ENCODE measurements at places on chromosomes 11 and 22. TPM values are rescaled to one million over a fixed set of nuclear protein-coding genes. Genes with fewer than 3 reads are reported as not detected.
A peak's percentile ranks its signal among the peaks of the same experiment; 100 is the strongest.

DNA sequence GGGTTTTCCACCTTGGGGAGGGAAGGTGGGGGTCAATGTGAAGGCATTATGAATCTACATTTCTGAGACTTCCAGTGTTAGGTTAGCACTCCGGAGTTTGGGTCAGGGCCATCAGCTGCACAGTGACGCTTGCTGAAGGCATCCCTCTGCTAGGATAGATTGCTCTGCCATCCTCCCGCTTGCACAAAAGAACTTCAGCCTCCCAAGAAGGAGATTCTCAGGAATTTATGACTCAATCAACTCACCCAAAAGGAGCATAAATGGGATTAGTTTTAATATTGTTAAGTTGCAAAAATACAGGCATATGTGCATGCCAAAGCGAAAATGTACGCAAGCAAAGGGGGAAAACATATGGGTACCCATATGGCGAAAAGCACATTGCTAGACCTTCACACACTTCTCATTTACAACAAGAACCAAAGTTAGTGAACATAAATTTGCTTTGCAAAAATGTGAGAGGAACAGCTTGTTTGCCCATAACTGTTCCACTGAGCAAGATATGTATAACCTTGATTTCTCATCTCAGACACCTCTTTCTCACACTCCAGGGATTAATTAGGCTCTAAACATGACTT is 1013.0 kb downstream of the OPCML start:
- no peak for DNase-seq

- no peak for DNase-seq
These were observed 6.2 kb upstream of the SEC14L6 start for GRCh38 chr22:30552719-30553118.

- DNase-seq: no peak
These were observed 46.0 kb downstream of the PIWIL4 start for GRCh38 chr11:94613120-94613519.

DNA sequence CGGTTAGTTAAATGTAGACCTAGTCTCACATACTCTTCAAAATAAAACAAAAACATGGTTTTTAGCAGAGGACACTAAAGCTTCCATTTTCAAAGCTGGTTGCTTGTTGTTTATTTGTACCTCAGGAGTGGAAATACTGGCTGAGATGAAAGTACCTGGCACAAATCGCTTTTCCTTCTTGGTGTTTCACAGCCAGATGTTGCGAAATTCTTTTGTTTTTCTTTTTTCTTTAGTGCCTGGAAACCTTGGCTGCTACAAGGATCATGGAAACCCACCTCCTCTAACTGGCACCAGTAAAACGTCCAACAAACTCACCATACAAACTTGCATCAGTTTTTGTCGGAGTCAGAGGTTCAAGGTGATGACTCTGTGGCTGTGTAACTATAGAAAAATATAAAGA is 48.3 kb downstream of the KREMEN1 start:
- DNase-seq: no peak

GRCh38 chr11:122100037-122100755 is 15.8 kb downstream of the BLID start:
- no peak for DNase-seq

DNA sequence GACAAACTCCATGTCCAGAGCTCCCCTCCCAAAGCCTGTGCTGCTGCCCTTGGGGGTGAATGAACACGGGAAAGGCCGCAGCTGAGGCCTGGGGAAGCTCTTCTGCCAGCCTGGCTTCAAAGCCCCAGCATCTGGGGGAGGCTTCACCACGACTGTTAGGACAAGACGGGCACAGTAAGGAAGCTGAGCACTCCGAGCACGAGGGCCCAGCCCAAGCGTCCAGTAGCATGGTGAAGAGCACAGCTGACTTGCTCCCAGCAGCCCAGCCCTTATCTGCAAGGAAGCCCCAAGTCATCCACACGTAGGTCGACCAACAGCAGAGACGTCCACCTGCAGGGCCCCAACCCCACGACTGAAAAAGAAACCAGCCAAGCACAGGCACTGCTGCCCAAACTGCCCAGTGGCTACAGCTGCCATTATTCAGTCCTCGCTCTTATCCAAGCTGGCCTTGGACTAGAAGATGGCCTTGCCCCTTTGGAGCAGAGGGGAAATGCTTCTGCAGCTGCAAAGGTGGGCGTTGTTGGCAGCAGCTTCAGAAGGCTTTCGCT is 62.5 kb downstream of the SHANK2 start:
- DNase-seq: no peak

DNA sequence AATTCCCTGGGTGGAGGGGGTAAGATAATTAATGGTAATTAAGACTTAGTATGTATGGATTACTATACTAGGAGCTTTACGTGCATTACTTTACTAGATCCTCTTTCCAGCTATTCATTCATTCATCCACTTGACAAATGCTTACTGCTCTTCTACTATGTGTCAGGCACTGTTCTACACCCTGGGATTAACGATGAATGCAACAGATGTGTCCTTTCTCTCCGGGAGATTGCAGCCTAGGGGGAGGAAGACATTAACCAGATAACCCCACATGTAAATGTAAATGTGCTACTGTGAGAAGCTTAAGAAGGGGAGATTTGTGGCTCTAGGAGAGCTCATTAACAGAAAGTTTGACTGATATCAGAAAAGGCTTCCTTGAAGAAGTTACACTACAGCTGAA is 1.7 kb downstream of the ANKK1 start:
- DNase-seq: no peak

GRCh38 chr11:74696500-74696899 is 34.7 kb downstream of the CHRDL2 start:
- no peak for DNase-seq

- no peak for DNase-seq
These were observed 9.5 kb downstream of the IRF7 start for GRCh38 chr11:606245-606644.

DNA sequence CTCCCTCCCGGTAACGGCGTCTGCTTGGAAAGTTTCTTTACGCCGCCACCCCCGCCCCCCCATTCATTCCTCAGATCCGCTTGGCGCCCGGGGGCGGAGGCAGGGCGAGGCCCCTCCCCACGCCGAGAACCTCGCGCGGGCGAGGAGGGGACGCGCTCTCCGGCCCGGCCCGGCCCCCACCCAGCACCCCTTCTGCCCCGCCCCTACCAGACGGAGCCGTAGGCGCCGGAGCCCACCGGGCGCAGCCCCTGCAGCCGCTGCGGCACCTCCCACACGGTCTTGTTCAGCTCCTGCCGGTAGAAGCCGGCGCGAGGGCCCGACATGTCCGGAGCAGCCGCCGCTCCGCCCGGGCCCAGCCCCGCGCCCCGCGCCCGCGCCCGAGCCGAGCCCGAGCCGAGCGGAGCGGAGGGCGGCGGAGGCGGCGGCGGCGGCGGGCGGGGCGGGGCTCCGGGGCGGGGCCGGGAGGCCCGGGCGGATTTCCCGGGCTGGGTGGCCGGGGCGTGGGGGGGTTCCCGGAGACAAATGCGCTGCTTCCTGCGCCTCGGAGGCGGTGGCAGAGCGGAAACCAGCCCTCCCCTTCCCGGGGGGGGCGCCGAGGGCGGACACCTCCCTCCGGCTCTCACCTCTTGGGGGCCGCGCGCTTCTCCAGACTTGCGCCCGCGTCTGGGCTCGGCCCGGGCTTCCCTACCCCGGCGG is at the start of gene MAPK11:
Gene MAPK11 (minus strand): TSS at position 411 of the 696 bp plus-strand sequence. CDS start 88 bp downstream, at position 323.
- DNase-seq: peak; percentile 60

DNA sequence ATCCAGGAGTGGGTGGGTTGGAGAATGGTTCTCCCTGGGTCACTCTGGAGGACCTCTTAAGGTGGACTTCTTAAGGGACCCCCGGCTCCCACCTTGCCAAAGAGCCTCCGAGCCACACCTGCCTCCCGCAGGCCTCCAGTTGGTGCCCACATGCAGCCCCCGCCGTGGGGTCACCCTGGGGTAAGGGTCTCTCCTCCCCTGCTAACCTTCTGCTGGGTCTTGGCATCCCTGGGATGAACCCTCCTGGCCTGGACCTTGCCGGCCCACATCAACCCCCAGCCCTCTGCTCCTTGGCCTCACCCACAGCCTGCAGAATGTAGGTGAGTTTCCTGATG is 12.5 kb upstream of the MUC6 start:
- DNase-seq: no peak

DNA sequence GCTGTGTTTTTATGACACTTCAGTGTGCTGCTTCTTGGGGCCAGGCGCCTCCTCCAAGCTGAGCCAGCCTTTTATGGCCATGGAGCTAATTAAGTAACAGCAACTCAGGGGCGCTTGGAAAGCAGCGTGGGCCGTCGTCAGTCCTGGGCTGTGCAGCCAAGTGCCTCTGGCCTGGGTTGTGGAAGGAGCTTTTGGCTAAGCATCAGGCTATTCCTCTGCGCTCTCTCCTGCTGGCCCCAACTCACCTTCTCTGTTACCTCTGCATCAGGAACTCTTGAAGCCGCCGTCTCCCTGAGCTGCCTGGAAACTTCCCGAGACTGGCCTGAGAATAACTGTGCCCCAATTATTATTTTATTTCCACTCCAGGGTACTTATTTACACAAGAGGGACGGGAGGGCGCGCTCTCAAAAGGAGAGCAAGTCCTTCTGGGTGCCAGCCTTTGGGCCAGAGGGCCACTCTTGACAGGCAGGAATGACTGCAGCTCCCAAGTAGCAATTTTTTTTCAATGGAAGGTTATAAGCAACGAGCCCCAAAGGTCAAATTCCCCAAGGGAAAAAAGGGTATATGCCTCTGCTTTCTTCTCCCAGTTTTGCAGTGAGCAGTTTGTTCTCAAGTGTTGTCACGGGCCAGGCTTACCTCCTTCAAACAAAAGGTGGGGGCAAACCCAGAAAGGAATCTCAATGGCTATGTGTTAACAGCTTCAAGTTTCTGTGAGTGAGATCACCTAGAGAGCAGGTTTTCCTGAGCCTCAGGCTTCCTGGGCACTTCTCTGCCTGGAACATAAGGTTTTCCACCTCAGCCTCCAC is 38.5 kb upstream of the NAV2 start:
- no peak for DNase-seq

- no peak for DNase-seq
These were observed 157.3 kb upstream of the TRPC6 start for GRCh38 chr11:101741061-101741460.

- no peak for DNase-seq
These were observed 74.6 kb upstream of the TEAD1 start for GRCh38 chr11:12599408-12600143.

DNA sequence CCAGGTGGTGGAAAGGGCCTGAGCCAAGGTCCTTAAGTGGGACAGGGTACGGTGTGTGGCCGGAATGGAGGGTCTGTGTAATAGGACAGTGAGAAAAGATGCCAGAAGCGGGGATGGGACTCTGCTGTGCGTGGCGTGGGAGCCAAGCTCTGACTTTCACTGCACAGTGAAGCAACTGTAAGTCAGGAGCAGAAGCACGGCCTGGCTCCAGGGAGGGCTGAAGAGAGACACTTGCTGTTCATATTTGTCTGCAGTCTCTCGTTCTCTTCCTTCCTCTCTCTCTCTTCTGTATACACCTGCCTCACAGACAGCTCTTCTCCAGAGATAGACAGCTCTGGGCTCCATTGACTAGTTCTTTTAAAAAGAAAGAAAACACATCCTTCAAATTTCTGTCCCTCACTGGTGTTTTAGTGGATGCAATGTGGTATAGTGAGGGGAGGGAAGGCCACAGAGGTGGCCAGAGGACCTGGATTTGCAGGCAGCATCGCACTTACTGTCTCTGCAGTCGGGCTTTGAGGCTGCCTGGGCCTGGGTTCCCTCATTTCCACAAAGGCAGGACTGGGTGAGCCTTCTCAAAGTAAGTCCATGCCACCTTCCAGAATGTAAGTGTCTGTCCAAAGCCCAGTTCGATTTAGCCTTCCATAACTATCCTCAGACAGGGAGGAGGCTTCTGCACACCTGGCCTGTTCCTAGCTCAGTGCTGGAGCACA is 2.1 kb downstream of the IL17RA start:
- no peak for DNase-seq

GRCh38 chr22:46829117-46829891 is 66.9 kb downstream of the TBC1D22A start:
- DNase-seq: no peak

DNA sequence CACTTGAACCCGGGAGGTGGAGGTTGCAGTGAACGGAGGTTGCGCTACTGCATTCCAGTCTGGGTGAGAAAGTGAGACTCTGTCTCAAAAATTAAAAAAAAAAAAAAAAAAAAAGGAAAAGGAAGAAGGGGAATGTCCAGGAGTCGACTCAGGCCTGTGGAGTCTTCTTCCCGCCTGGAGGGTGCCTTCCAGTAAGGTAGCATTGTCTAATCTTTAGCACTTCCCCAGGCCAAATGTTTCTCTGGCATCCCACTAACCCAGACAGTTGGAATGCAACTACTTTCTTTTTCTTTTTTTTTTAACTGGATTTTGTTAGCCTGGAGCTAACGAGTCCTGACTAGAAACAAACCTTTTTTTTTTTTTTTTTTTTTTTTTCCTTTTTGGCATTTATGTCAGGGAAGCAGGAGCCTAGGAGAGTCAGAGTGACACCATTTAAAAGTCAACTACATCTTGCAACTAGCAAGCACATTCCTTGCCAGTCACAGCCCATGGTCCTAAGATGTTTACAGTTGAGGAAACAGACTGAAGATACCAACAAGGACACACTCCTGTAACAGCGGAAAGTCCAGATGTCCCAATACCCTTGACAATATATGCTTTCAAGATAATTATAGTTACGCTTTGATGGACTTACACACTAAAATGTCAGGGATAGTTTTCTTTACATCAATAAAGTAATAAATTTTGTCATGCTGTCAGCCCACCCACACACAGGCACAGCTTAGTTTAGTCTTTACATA is 10.6 kb downstream of the PLET1 start:
- no peak for DNase-seq

DNA sequence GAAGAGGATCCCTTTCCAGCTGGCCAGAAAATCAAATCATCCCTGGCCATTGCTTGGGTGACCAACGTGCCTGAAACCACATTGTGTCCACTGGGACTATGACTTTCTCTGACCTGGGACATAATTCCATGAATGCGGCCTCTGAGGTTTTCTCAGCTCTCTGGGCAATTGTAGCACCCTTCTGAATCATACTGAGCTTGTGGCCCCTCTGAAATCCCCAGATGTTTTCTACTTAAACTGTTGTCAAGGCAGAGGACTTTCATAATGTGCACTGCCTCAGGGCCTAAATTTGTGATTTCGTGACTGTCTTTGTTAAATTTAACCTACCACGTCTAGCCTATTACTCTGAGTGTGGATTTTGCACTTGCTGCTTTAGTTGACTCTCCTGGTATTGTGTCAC is 321.1 kb upstream of the PLET1 start:
- no peak for DNase-seq

GRCh38 chr11:107719557-107720302 is 7.9 kb upstream of the SLN start:
- DNase-seq: no peak

- no peak for DNase-seq
These were observed 20.0 kb downstream of the PRR5L start for GRCh38 chr11:36316049-36316448.

GRCh38 chr11:33529461-33529860 is 171.2 kb downstream of the C11orf91 start:
- no peak for DNase-seq

DNA sequence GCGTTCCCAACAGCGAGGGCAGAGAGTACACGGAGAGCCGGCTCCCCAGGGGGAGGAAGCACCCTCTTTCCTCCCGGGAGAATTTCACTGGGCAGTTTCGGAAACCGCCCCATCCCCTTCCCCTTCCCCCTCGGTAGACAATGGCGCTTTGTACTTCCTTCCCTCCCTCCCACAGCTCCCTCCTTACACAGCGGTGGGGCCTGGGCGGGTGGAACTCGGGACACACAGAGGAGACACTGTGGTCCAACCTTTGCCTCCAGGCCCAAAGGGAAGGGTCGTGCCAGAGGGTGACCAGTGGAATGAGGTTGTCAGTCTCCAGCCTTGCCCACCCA is 4.3 kb downstream of the SMTN start:
- DNase-seq: no peak

SCGB1A1 gene
- total RNA-seq: not detected

KRTAP5-7 gene
- total RNA-seq: 0.24 TPM

SCN2B gene
- not detected for total RNA-seq

CYTH4 gene
- 40.3 TPM for total RNA-seq
